ENCODE measurements at places on chromosomes 11 and 22.

DNA sequence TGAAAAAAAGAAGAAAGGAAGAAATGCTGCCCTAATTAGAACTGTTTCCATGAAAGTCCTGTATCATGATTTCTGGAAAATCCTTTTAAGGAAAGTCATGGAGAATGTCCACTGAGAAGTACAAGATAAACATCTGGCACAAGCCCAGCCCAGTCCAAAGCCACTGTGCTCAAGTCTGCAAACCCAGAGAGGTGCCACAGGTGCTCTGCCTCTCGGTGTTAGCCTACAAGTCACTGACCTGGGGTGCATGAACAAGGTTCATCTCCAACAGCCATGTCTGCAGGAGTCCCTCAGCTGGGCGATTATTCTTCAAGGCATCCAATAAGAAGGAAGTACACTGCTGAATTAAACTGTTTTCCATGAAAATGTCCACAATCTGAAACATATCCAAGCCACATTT, 51.1 kb upstream of the SLC25A1 start:
- DNase-seq, result no peak
- H3K4me3 ChIP-seq, result no peak overlapping the region
- H3K27ac ChIP-seq, result no peak overlapping the region

- no peak for DNase-seq
- H3K36me3 ChIP-seq, result no peaks in the 10 kb centered on the region
- peak overlapping the region; percentile 90 for H3K27ac ChIP-seq
- peaks cover 68% of the 10 kb centered on the region for H3K4me1 ChIP-seq
Observed at GRCh38 chr22:50528682-50529415, 963 bp downstream of the TYMP start.

GRCh38 chr11:73344191-73344607, 32.0 kb upstream of the RELT start:
- DNase-seq, result no peak
- no peaks in the 10 kb centered on the region for H3K36me3 ChIP-seq
- peaks cover 15% of the 10 kb centered on the region for H3K4me1 ChIP-seq
- no peaks in the 10 kb centered on the region for H3K27me3 ChIP-seq
- no peak overlapping the region for H3K27ac ChIP-seq

DNA sequence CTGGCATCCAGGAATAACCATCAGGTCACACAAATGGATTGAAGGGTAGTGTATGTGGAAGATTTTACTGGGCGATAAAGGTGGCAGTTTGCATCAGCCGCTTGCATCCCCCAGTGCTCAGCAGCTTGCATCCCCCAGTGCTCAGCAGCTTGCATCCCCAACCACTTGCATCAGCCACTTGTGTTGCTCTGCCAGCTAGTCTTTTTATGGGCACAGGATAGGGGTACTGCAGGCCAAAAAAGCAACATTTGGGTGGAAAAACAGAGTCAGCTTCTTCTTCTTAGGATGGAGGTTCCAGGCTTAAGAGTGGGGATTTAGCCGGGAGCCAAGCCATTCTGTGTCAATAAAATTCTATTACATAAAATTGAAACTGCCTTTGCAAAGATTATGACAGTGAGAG, 23.2 kb upstream of the FEZ1 start:
- H3K36me3 ChIP-seq, result no peaks in the 10 kb centered on the region
- no peak for DNase-seq
- no peaks in the 10 kb centered on the region for H3K4me1 ChIP-seq

DNA sequence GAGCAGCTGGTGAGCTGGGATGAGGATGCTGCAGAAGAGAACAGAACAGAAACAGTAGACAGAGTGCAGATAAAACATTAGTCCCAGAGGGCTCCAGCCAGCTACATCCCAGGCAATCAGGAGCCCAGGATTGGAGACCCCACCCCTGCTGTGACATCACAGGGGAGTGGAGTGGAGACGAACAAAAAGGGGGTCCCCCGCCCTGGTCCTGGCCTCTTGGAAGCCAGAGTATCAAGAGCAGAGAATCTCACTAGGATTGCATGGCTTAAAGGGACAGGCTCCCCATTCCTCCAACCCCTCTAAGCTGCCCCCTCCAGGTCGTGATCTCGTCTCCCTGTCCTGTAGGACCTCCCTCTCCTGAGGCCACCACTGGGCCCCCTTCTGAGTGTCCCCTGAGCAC, at the start of gene P2RX3:
TSS of gene P2RX3 (plus strand) at position 211 of the 400 bp plus-strand sequence. CDS start 199 bp downstream, outside the sequence.
- H3K27me3 ChIP-seq, result no peaks in the 10 kb centered on the region
- no peak within 1 kb of the TSS for H3K4me3 ChIP-seq
- H3K4me1 ChIP-seq, result peaks cover 19% of the 10 kb centered on the region

- H3K27me3 ChIP-seq, result no peaks in the 10 kb centered on the region
- no peak overlapping the region for H3K4me3 ChIP-seq
- no peak for DNase-seq
- H3K4me1 ChIP-seq, result no peaks in the 10 kb centered on the region
Observed at GRCh38 chr11:122756417-122756816, 81.9 kb upstream of the CRTAM start.

GRCh38 chr22:30485362-30485988, 13.7 kb upstream of the SEC14L3 start:
- H3K27ac ChIP-seq, result no peak overlapping the region
- no peaks in the 10 kb centered on the region for H3K36me3 ChIP-seq
- H3K4me3 ChIP-seq, result no peak overlapping the region
- peak; percentile 69 for DNase-seq
- H3K27me3 ChIP-seq, result no peaks in the 10 kb centered on the region

DNA sequence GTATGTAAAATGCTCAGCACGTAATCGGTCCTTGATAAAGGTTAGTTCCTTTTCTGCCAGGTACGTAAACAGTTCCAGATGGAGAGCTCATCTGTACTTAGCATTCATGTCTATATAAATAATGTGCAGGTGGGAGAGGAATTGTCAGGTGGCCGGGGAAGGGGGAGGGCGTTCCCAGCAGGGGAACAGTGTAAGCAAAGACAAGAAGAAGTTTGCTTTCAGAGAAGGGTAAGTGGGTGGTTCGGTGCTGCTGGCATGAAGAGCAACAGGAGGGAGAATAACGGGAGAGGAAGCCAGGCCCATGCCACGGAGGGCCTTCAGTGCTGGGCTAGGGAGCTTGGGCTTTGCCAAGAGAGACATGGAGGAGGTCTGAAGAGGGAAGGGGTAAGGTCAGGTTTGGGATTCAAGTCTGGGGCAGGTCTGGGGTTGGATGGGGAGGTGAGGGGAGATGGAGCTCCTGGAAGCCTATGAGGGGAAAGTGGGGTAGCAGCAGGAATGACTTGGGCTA, 11.4 kb upstream of the WNT11 start:
- no peaks in the 10 kb centered on the region for H3K27me3 ChIP-seq
- no peak overlapping the region for H3K4me3 ChIP-seq
- no peak overlapping the region for H3K27ac ChIP-seq
- DNase-seq, result no peak
- peaks cover 5% of the 10 kb centered on the region for H3K4me1 ChIP-seq

DNA sequence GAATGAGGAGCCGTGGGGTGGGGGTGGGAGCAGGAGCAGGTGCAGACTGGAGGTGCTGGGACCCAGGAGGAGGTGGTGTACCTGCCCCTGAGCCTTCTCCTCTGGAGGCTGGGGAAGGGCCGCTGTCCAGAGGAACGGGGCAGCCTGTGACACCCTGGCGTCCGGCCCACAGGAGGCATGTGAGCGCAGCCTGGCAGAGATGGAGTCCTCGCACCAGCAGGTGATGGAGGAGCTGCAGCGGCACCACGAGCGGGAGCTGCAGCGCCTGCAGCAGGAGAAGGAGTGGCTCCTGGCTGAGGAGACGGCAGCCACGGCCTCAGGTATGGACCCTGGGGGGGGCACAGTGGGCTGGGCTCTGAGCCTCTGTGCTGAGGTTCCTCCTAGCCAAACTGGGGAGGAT, 42.2 kb upstream of the GCAT start:
- no peak overlapping the region for H3K4me3 ChIP-seq
- H3K27ac ChIP-seq, result no peak overlapping the region
- no peaks in the 10 kb centered on the region for H3K4me1 ChIP-seq
- DNase-seq, result no peak

- no peaks in the 10 kb centered on the region for H3K27me3 ChIP-seq
- DNase-seq, result no peak
- H3K27ac ChIP-seq, result no peak overlapping the region
- H3K4me3 ChIP-seq, result no peak overlapping the region
- H3K36me3 ChIP-seq, result no peaks in the 10 kb centered on the region
Observed at GRCh38 chr11:74754507-74755252, 6.0 kb downstream of the RNF169 start.

GRCh38 chr11:118746988-118747585, 43.9 kb downstream of the DDX6 start:
- H3K4me3 ChIP-seq, result no peak overlapping the region
- H3K36me3 ChIP-seq, result peaks cover 5% of the 10 kb centered on the region
- no peak overlapping the region for H3K27ac ChIP-seq
- no peak for DNase-seq
- no peaks in the 10 kb centered on the region for H3K27me3 ChIP-seq

DNA sequence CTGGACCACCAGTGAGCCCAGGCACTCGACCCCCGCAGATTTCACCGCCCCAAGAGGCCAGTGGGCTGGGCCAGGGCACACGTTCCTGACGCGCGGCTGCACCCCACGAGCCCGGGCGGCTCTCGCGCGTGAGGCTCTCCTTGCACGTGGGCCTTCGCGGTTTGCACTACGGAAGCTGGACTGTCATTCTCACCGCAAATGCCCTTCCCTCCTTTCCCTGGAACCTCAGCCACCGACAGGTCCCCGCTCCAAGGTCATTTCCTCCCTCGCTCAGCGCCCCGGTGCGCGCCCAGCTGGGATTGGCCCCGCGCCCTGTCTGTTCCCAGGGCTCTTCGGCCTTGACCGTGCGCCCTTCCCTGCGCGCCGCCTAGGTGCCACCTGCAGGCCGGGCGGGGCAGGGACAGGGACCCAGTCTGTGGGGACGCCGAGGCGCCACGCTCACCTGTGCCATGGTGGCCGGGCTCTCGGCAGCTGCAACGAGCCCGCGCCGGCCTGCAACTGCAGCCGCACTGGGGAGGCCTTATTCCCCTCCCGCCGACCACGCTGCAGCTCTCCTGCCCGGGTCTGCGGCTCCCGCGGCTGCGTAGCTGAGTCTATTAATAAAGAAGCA, 2.1 kb upstream of the CPT1A start:
- no peaks in the 10 kb centered on the region for H3K36me3 ChIP-seq
- no peak overlapping the region for H3K4me3 ChIP-seq
- peak; percentile 92 for DNase-seq
- H3K27me3 ChIP-seq, result no peaks in the 10 kb centered on the region
- peaks cover 41% of the 10 kb centered on the region for H3K4me1 ChIP-seq

GRCh38 chr11:31958076-31958735, 132.7 kb upstream of the RCN1 start:
- H3K36me3 ChIP-seq, result no peaks in the 10 kb centered on the region
- H3K27me3 ChIP-seq, result no peaks in the 10 kb centered on the region
- H3K4me1 ChIP-seq, result no peaks in the 10 kb centered on the region

- no peak for DNase-seq
- no peaks in the 10 kb centered on the region for H3K27me3 ChIP-seq
- no peak overlapping the region for H3K4me3 ChIP-seq
- no peak overlapping the region for H3K27ac ChIP-seq
Observed at GRCh38 chr22:46652081-46652846, 32.1 kb downstream of the GRAMD4 start.

GRCh38 chr11:4194889-4195288, 100.3 kb downstream of the RRM1 start:
- DNase-seq, result no peak
- H3K4me3 ChIP-seq, result no peak overlapping the region
- no peak overlapping the region for H3K27ac ChIP-seq
- no peaks in the 10 kb centered on the region for H3K4me1 ChIP-seq
- H3K27me3 ChIP-seq, result no peaks in the 10 kb centered on the region

DNA sequence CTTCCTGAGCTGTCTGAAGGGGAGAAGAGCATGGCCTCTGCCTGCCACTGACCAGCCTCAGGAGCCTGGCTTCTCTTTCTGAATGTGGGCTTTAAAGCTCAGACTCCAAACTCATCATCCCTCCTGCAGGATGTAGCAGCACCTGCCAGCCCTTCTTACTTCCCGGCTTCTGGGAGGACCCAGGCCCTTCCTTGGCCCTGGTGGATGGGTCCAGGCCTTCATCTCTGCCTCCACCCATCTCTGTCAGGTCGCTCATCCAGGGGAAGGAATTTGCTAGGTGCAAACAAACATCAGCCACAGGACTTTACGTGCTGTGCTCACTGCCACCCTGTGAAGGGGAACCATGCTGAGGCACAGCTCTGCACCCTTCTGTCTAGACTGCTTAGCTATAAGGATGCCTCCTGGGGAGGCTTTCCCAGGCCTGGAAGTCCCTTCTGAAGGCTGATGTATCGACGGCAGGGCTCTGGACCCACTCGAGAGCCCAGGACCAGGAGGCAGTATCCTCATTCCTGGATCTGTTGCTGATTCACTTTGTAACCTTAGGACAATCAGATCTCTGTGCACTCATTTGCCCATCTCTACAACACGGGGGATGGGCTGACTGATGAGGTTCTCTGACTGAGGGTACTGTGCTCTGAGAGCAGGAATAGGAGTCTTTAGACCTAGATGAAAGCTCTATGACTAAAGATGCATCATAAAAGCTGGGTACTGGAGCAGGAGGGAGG, 30.9 kb downstream of the USP35 start:
- no peak for DNase-seq
- H3K27me3 ChIP-seq, result no peaks in the 10 kb centered on the region
- peaks cover 2% of the 10 kb centered on the region for H3K36me3 ChIP-seq
- H3K4me1 ChIP-seq, result no peaks in the 10 kb centered on the region

DNA sequence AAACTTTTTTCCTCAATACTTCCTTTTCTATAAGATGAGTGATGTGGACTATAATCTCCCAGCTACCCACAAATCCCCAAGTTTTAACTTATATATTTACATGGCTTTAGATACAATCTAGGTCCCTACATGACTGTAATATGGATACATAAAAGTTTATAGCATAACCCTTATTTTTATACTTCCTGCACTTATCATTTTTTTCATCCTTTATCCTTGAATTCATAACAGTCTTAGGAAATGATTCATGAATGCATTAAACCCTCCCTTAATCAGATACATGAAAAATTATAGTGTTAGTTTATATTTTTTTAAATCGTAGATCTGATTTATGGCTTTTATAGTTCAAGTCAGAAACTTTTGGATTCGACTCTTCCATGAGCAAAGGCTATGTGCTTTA, 195.8 kb downstream of the MAML2 start:
- H3K4me1 ChIP-seq, result no peaks in the 10 kb centered on the region
- no peaks in the 10 kb centered on the region for H3K36me3 ChIP-seq
- no peaks in the 10 kb centered on the region for H3K27me3 ChIP-seq
- no peak overlapping the region for H3K27ac ChIP-seq

Measured in body of pancreas (tissue), 4 donors.